ENCODE measurements at places on chromosomes 13 and 19.

DNA sequence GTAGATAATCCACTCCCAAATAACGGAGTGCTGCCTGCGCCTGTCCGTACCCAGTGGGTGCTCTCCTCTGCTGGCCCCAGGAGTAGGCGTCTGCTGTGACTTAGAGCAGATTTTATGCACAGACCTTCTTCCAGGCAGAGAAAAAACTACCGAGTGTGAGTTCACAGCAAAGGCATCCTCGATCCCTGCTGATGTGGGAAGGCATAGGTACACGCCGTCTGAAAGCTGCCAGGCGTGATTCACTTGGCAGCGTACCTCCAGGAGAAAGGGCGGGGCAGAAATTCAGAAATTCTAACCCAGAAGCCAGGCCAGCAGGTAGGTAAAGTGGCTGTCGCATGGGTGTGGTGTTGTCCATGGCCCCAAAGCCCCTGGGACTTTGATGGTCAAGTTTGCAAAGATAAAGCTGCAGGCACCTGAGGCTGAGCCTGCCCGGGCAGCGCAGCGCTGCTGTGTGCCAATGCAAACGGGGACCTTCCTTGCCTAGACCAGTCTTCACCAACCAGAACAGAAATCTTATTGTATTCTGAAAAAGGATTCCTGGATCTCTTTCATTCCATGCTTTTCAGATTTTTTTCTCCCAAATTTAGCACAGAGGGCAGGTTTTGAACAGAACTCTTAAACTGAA, 36.3 kb downstream of the COL4A2 start:
- peak; percentile 82 for DNase-seq

DNA sequence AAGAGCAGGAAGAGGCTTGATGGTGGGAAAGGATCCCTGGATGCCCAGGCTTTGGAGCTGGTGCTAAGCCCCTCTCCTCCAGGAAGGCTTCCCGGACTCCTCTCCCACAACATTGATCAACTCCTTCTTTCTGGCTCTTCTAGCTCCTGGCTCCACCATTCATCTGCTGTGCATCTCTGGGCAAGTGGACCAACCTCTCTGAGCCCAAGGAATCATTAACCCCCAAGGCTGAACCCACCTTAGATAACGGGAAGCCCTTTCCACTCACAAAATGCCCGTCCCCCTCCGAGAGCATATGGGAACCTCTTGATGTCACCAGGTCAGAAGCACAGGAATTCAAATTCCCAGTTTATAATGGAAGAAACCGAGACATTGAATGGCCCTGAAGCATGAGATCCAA, 5.2 kb downstream of the SIRT6 start:
- DNase-seq = no peak

GRCh38 chr13:48009284-48009683, 8.2 kb upstream of the SUCLA2 start:
- DNase-seq = no peak

- DNase-seq = no peak
Observed at GRCh38 chr13:33184112-33184490, 101.5 kb downstream of the STARD13 start.

DNA sequence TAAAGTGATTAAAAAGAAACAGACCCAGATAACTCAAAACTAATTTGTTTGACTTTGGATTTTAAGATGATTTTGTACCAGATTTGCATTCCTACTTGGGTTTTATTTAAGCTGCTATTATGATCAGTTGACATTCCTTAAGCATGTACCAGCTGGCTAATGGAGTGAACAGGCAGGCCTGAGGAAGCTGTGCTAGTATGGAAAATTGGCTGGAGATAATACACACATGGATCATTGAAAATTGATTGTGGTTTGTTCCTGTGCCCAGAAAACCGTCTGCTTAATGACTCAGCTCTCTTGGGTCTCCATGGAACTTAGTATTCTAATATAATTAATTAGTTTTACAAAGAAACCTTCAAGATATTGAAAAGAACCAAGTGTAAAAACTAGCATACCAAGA, 22.6 kb downstream of the POLR1D start:
- no peak for DNase-seq

DNA sequence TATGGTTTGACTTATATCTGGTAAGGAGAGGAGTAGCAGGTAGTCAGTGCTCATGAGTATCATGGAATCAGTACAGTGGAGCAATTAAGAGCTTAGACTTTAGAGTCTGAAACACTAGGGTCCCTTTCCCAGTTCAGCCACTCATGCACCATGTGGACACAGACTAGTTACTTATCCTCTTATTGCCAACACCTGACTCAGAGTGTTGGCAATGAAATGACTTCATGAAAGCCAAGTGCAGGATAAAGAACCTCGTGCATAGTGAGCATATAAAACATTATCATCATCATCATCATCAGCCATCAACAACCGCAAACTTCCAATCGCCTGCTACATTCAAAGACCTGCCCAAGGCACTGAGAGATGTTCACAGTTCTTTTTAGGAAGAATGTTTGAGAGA, 164.2 kb downstream of the FOXO1 start:
- DNase-seq = peak; percentile 63

DNA sequence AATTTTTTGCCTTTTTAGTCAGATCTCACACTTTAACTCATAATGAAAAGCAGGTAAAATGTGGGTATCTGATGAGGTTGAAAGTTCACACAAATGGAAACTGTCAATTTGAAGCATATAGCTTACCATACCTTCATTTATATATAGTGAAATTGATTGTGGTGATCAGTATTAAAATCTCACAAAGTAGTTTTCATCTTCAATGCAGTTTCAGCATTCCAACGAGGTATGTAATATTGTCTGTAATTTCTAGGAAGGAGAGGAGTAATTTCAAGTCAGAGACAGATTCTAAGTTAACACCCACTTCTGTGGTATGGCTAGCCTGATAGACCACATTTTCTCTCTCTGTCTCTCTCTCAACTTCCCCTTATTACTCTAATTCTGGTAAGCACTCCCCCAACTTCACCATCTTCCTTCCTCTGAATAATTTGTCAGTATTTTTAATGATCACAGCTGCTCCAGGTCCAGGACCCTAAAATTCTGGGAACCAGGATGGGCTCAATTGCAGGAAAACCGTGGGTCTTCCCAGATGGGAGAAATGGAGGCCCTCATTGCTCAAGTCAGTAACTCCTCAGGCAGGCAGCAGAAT, 455.7 kb downstream of the FGF9 start:
- DNase-seq = no peak

DNA sequence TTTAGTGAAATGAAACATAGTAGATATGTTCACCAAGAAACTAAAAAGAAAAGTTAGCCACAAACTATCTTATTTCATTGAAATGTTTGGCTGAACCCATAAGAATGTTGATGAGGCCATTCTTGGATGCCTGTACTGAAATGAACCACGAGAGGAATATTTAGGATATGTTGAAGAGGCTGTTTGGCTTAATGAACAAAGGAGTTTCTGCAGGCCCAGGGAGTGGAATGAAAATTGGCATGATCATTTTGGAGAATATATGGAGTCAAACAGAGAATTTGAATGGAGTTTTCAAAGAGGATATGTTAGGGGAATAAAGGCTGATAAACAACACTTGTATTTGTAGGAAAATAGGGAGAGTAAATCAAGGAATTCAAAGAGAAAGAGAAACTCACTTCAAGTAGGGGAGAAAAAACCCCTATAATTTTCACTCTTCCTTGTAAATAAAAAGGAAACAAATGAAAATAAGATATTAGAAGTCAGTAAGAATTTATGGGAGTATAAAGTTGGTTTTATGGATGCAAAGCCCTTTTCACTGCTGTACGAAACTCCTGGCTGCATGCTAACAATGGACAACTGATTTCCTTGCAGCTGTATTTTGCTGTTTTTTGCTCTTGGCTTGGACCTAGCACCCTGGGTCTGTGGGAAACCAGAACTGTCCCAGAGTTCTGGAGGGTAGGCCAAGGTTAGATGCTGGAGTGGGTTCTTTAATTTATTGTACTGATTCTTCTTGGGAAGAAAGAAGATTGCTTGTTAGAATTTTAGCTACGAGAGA, 36.5 kb downstream of the KL start:
- DNase-seq = no peak

DNA sequence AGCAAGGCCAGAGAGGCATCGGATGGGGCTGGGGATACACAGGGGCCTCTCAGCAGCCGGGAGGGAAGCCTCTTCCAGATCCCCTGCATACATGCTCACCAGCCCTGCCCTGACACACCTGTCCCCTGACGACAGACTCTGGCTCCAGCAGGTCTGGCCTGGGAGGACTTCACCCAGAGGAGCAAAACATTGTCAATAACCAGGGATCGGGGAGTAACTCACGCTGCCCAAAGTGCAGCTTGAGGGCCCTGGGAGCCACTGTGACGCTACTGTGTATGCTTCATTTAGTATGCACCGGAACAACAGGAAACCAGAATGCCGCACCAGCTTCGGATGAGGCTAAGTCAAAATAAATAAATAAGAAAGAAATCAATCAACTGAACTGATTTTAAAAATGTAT, 12.4 kb upstream of the CD22 start:
- DNase-seq = no peak

DNA sequence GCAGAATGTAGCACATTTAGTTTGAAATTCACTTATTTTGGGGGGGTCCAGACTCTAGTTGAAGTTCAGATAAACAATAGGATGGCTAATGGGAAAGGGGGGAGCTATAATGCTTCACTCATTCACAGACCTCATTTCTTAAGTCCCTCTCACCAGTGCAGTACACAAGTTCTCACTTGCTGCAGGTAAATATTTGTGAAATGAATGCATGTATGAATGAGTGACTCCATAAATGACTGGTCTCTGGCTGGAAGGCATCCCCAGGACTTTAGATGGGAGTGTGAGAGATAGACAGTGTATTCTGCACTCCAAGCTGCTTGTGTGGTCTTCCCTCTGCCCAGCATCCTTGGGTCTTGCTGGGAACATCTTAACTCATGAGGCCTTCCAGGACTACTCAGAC, 169.2 kb downstream of the ZIC5 start:
- no peak for DNase-seq

DNA sequence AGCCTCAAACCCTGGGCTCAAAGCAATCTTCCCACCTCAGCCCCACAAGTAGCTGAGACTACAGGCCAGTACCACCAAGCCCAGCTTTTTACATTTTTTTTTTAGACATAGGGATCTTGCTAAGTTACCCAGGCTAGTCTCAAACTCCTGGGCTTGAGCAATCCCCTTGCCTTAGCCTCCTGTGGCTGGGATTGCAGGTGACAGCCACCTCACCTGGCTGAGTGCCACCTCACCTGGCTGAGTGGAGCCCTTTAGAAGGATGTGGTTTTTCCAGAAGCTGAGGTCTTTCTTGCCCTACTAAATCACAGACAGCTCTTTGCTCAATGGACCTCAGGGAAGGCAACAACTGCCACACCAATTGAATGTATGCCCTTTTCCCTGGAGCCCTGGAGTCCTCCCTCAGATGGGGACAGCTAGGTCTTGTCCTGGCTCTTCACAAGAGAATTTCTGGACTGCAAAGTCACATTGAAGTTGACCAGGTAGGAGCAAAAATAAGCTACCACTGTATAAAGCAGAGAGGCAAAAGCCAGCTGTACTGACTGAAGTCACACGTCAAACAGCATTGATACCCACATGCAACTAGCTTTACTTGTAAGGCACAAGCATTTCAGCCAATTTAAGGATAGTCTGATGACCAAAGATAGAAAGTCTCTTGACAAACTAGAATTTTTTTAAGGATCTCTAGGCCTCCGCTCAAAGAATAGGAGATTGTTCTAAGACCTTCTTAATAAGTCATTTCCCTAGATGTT, 14.0 kb downstream of the PDX1 start:
- no peak for DNase-seq

DNA sequence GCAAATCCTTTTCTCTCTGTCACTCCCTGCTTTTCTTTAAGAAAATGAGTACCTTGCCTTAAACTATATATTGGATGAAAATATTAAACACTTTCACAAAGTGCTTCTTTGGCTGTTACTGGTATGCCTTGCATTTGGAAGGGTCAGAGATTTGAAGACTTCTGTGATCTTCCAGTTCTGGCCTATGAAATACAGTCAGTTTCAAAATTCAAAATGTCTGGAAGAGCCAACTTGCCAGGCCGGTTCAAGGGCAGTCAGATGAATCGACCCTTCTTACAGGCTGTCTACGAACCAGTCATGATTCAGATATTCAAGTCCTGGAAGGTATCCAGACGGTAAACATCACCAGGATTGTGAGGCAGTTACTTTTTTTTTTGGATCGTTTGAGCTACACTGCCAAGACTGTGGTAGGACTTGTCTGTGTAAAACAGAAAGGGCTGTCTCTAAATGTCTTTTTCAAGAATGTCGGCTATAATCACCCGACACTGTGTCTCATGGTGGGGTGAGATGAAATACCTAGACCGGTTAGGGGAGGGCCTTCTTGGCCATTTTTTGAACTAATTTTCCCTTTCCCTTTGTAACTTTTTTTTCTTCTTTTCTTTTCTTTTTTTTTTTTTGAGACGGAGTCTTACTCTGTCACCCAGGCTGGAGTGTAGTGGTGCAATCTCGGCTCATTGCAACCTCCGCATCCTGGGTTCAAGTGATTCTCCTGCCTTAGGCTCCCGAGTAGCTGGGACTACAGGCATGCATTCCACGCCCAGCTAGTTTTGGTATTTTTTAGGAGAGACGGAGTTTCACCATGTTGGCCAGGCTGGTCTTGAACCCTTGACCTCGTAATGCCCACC, 11.2 kb downstream of the ACTN4 start:
- peak; percentile 87 for DNase-seq

DNA sequence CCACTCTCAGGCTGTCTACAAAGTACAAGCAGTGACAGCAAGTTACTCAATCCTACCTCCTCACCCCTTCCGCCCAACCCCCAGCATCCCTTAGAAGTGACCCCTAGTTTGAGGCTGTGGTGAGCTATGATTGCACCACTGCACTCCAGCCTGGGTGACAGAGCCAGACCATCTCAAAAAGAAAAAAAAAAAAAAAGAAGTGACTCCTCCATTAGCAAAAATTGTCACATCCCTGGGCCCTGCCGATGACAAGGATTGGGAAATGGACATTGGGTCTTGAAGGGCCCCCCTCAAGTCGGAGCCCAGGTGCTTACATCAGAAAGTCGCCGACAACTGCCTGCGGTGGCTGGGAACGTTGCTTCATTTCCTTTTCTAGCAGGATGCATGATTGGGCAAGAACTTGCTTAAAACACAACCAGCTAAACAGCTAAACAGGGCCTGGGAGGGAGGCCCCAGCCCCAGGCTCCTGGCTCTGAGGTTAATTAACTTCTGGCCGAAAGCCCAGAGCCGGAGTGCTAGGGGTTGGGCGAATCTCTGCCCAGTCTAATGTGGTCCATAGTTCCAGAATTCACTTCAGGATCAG, 15.3 kb downstream of the RAB3D start:
- DNase-seq = peak; percentile 67

GRCh38 chr13:95623141-95623540, 21.4 kb downstream of the DZIP1 start:
- DNase-seq = no peak

GRCh38 chr19:40663695-40664692, 26.5 kb downstream of the NUMBL start:
- DNase-seq = no peak

- no peak for DNase-seq
Observed at GRCh38 chr19:13132471-13133180, 14.6 kb downstream of the NACC1 start.

GRCh38 chr19:10431943-10432735, 11.8 kb downstream of the PDE4A start:
- DNase-seq = peak; percentile 81

GRCh38 chr19:16901491-16902175, 12.8 kb downstream of the F2RL3 start:
- DNase-seq = no peak

- DNase-seq = no peak
Observed at GRCh38 chr19:10118960-10119359, 739 bp downstream of the EIF3G start.
